Activated gamma-delta T cell treated with anti-CD3 and anti-CD28 coated beads, Interleukin-2, amount 50 U/mL, for 16 hours (primary cell): ENCODE measurements at places on chromosomes 12 and 14.

GRCh38 chr12:132899033-132899432 is 11.6 kb upstream of the CHFR start:
- DNase-seq: no peak

DNA sequence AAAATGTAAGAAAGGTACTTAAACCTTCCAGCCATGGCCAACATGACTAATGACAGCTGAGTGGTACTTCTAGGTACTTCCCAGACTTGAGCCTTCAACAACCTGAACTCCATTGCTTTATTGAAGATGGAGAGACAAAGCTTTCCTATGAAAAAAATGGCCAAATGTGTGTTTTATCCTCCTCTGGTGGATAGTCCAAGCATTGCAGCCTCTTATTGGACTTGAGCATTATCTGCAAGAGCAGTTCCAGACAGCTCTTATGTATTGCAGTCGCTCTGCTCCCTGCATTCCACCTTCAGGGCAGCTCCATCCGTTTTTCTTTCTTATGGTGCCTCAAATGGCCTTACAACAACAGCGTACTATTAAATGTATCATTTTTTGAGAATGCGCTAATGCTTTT is 588.2 kb downstream of the NRXN3 start:
- no peak for DNase-seq

- no peak for DNase-seq
These were observed 102.2 kb downstream of the PRKAB1 start for GRCh38 chr12:119770146-119770545.

- no peak for DNase-seq
These were observed 181.3 kb downstream of the KIF26A start for GRCh38 chr14:104319491-104320241.

DNA sequence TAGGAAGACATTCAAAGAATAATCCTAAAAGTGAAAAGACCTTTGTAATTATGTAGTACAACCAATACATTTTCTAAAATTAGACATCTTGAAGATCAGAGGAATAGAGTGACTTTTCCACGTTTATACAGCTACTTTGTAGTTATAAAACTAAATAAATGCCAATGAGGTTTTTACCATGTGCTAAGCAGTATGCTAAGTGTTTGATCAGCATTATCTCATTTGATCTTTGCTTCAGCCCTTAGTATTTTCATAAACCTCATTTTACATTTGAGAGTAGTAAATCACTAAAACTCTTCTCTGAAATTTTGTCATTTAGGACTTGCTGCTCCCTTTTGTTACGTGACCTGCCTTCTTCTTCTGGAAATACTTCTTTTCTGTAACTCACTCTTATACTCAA is 13.6 kb downstream of the MBIP start:
- DNase-seq: no peak

- DNase-seq: no peak
These were observed 174.6 kb downstream of the ESRRB start for GRCh38 chr14:76550534-76550933.

GRCh38 chr14:104171029-104171697 is 32.8 kb downstream of the KIF26A start:
- no peak for DNase-seq

DNA sequence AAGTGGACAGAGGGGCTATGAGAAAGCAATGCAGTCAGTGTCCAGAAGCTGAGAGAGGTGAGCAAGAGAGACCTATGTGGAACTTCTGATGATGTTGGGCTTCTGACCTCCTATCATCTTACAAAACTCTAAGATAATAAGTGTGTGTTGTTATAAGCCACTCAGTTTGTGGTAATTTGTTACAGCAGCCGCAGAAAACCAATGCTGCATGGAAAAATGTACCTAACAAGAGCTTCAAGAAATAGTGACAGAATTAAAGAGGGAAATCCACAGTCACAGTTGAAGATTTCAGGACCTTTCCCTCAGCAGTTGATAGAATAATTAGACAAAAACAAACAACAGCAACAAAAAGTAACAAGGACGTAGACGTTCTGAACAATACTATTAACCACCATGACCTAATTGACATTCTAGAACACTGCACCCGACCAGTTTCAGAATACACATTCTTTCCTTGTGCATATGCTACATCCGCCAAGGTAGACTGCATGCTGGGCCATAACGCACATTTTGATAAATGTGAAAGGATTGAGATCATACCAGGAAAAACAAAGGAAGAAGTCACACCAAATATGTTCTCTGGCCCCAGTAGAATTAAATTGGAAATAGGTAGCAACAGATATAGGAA is 1.8 kb upstream of the EVL start:
- DNase-seq: no peak

DNA sequence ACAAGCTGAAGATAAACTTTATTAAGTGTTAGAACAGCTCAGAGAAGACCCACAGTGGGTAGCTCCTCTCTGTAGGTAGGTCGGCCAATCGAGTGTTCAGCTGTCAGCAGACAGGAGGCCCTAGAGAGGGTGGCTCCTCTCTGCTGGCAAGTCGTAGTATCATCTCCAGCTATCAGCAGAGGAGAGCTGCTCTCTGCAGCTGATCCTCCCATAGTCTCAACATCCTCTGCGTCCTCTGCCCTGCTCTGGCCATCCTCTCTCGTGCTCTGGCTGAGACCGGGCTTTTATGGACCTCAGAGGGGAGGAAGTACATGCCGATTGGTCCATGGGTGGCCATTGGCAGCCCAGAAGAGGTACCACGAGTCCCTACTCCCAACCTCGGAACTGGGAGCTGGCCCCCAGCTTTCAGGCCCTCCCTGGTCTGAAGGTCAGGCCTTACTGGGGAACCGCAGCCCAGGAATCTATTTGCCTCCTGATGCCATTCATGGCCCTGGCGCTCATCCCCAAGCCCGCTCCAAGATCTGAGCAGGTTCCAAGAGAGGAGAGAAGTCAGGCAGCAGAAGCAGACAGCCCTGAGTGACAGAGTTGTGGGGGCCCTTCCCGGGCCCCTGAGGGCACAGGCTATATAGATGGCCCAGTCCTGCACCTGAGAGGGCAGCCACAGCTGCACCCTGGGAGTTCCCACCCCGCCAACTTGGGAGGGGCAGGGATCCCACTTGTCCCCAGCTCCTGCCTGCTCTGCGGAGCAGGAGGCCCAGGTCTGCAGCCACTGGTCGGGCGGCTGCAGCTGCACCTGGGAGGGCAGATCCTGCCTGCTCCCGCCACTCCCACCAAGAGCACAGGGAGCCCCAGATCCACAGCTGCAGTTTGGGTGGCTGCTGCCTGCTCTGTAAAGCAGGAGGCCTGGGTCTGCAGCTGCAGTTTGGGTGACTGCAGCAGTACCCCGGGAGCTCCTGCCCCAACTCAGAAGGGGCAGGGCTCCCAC is 3.5 kb upstream of the PWP1 start:
- no peak for DNase-seq

DNA sequence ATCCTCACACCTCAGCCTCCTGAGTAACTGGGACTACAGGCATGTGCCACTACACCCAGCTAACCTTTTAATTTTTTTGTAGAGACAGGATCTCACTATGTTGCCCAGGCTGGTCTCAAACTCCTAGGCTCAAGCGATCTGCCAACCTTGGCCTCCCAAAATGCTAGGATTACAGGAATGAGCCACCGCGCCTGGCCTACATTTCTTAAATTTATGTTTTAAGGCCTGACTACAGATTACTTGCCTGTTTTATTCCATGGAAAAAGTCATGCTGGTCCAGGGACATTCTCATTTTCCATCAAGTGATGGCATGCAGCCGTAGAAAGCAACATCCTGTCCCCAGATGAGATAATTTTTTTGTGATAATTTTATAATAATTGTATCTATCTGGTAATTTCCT is 6.1 kb downstream of the CD9 start:
- no peak for DNase-seq

DNA sequence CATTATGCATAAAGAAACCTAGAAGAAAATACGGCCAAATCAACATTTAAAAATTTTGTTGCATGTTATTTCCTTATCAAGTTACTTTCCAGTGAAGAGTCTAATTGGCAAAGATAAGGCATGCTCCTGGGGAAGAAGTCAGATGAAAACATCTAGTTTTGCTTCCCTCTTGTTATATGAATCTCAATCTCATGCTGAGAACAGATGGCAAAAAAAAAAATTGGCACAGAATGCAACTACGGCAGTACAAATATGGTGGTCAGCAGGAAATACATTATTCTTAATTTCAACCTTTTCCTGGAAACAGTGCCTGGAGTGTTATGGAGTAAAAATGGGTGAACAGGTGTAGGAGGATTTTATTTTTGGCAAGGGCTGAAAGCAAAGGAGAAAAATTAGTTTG is 32.8 kb downstream of the HECTD4 start:
- no peak for DNase-seq

GRCh38 chr12:15996254-15996653 is 85.1 kb downstream of the DERA start:
- DNase-seq: no peak
